ENCODE measurements at places on chromosomes 2 and 18. TPM values are rescaled to one million over a fixed set of nuclear protein-coding genes. Genes with fewer than 3 reads are reported as not detected.
A peak's percentile ranks its signal among the peaks of the same experiment; 100 is the strongest.

GRCh38 chr2:163574309-163574708 lies 161.5 kb downstream of the FIGN start:
- H3K4me1 ChIP-seq = no peaks in the 10 kb centered on the region
- no peak overlapping the region for H3K4me3 ChIP-seq
- no peak for DNase-seq
- H3K27ac ChIP-seq = no peak overlapping the region
- no peaks in the 10 kb centered on the region for H3K36me3 ChIP-seq

DNA sequence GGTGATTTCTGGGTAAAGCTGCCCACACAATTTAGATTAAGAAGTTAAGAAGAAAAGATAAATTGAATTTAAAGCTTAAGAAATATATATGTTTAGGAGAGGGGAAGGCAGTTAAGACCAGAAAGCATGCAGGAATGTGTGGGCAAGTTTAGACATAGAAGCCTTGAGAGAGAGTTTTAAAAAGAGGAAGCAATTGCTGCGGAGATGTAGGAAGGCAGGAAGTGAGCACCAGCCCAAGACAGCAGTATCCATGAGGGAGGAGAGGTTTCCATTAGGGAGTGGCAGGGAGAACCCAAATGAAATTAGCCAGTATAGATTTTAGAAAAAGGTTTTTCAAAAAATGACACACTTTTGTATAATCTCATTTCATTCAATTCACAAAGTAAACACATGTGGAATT lies 24.3 kb downstream of the DSC2 start:
- H3K27ac ChIP-seq = no peak overlapping the region
- no peak for DNase-seq
- H3K36me3 ChIP-seq = peaks cover 85% of the 10 kb centered on the region

Gene COLEC12
- 97.7 TPM for total RNA-seq

Gene MARCHF4
- total RNA-seq = 1.3 TPM

DNA sequence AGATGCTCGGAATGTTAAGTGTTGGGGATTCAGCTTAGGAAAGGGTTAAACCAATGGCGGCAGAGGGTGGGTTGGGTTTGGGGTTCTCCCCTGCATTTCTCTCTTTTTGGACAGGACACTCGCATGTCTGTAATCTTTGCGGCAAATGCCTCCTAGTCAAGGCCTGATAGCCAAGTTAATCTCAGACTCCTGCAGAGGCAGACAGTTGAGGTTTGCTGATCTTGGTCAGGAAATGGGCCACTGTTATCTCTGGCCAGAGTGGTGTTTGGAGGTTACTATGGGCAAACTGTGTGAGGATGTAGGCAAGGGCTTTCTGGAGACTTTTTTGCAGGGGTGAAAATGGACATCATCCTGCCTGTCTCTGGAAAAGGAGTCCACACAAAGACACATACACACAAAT lies 188.8 kb downstream of the SETBP1 start:
- H3K4me1 ChIP-seq = peaks cover 5% of the 10 kb centered on the region
- no peak overlapping the region for H3K27ac ChIP-seq
- H3K36me3 ChIP-seq = peaks cover 5% of the 10 kb centered on the region
- peak; percentile 49 for DNase-seq

- no peaks in the 10 kb centered on the region for H3K36me3 ChIP-seq
- H3K4me1 ChIP-seq = peaks cover 20% of the 10 kb centered on the region
- H3K4me3 ChIP-seq = no peak overlapping the region
- no peaks in the 10 kb centered on the region for H3K27me3 ChIP-seq
- H3K27ac ChIP-seq = no peak overlapping the region
Measured at GRCh38 chr2:65390134-65390533, 42.3 kb downstream of the SPRED2 start.

DNA sequence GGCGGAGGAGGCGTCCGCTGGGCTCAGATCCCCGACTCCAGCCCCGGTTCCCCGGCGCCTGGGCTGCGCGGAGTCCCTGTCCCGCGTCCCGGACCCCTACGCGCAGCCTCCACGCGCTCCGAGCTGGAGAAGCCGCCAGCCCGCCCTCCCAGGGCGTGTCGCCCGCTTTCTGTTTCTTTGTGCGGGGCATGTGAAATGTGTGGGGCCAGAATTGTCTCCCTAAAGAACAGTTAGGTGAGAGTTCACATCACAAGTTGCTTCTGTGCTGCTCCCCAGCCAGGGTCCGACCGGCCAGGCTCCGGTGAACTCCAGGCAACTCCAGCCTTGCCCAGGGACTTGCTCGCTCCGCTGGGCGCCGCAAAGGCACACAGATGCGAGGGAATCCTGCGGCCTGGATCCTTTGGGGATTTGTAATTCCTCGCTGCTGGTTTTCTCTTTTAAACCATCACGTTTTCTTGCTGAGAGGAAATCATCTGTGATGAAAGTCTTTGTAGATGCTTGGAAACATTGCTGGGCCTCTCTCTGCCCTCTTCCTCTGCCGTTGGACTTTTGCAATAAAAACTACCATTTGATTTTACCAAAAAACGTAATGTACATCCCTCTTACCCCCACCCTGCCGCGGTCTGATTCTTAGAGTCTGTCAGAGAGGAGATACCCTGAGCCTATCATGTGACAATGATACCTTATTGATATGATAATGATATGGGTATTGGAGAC lies 631 bp downstream of the GYPC start:
- peak overlapping the region; percentile 85 for H3K27ac ChIP-seq
- H3K27me3 ChIP-seq = peaks cover 5% of the 10 kb centered on the region
- H3K36me3 ChIP-seq = no peaks in the 10 kb centered on the region
- H3K4me1 ChIP-seq = peaks cover 11% of the 10 kb centered on the region
- peak; percentile 88 for DNase-seq

Gene CABYR
- total RNA-seq = 11.1 TPM

- H3K4me1 ChIP-seq = no peaks in the 10 kb centered on the region
- no peak overlapping the region for H3K27ac ChIP-seq
- no peak overlapping the region for H3K4me3 ChIP-seq
- no peaks in the 10 kb centered on the region for H3K27me3 ChIP-seq
- no peaks in the 10 kb centered on the region for H3K36me3 ChIP-seq
Measured at GRCh38 chr2:104164721-104165252, 689.1 kb upstream of the POU3F3 start.

- no peaks in the 10 kb centered on the region for H3K27me3 ChIP-seq
- no peak for DNase-seq
- H3K4me1 ChIP-seq = no peaks in the 10 kb centered on the region
- no peak overlapping the region for H3K4me3 ChIP-seq
- no peaks in the 10 kb centered on the region for H3K36me3 ChIP-seq
Measured at GRCh38 chr2:10425699-10426098, 22.4 kb downstream of the ODC1 start.

GRCh38 chr2:211751848-211752247 lies 786.8 kb downstream of the ERBB4 start:
- no peak overlapping the region for H3K4me3 ChIP-seq
- H3K27me3 ChIP-seq = no peaks in the 10 kb centered on the region
- H3K27ac ChIP-seq = no peak overlapping the region
- no peaks in the 10 kb centered on the region for H3K36me3 ChIP-seq
- no peaks in the 10 kb centered on the region for H3K4me1 ChIP-seq
- DNase-seq = no peak

GRCh38 chr18:635171-635570 lies 22.3 kb upstream of the TYMS start:
- H3K4me3 ChIP-seq = no peak overlapping the region
- no peak overlapping the region for H3K27ac ChIP-seq
- no peaks in the 10 kb centered on the region for H3K36me3 ChIP-seq
- no peak for DNase-seq
- no peaks in the 10 kb centered on the region for H3K4me1 ChIP-seq

Gene LNPK
- 15.0 TPM for total RNA-seq

Measured in endodermal cell (in vitro differentiated cells).